Peyer's patch (tissue), 4 donors: ENCODE measurements at places on chromosomes 6 and 20. TPM values are rescaled to one million over a fixed set of nuclear protein-coding genes. Genes with fewer than 3 reads are reported as not detected.

OR2H2 gene
- total RNA-seq, result not detected

GRCh38 chr6:89559487-89559886 is 79.1 kb downstream of the LYRM2 start:
- no peaks in the 10 kb centered on the region for H3K27me3 ChIP-seq
- no peak overlapping the region for H3K27ac ChIP-seq
- no peaks in the 10 kb centered on the region for H3K36me3 ChIP-seq
- no peak for DNase-seq
- H3K4me3 ChIP-seq, result no peak overlapping the region

GRCh38 chr20:16362642-16363041 is 210.6 kb downstream of the KIF16B start:
- no peaks in the 10 kb centered on the region for H3K4me1 ChIP-seq
- H3K27me3 ChIP-seq, result no peaks in the 10 kb centered on the region
- H3K4me3 ChIP-seq, result no peak overlapping the region
- H3K36me3 ChIP-seq, result no peaks in the 10 kb centered on the region

- H3K27me3 ChIP-seq, result no peaks in the 10 kb centered on the region
- peak overlapping the region; percentile 55 for H3K27ac ChIP-seq
- H3K4me1 ChIP-seq, result no peaks in the 10 kb centered on the region
- no peak overlapping the region for H3K4me3 ChIP-seq
Observed at GRCh38 chr6:147154454-147154853, 49.8 kb upstream of the STXBP5 start.

DNA sequence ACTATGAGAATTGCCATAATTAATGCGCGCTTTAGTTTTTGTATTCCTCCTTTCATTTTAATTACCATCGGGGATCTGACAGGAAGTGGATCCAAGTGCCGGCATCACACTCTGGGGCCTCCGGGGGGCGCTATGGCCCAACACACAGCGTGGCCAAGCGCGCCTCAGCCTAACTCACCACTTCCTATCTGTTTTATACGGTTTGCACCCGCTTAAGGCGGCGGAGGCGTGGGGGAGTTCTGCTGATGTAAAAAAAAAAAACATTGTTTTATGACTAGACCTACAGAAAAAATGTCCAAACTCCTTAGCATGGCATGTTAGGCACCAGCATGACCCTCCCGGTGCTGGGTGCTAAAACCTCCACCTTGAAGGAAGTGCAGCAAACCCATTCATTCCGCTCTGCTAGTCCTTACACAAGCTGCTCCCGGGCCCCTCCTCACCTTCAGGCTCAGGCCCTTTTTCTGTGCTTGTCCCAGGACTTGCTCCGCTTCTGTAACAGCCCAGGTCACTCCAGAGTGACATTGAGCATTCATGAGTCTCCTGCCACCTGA is 4.5 kb upstream of the EBF4 start:
- H3K27ac ChIP-seq, result no peak overlapping the region
- no peaks in the 10 kb centered on the region for H3K27me3 ChIP-seq

DNA sequence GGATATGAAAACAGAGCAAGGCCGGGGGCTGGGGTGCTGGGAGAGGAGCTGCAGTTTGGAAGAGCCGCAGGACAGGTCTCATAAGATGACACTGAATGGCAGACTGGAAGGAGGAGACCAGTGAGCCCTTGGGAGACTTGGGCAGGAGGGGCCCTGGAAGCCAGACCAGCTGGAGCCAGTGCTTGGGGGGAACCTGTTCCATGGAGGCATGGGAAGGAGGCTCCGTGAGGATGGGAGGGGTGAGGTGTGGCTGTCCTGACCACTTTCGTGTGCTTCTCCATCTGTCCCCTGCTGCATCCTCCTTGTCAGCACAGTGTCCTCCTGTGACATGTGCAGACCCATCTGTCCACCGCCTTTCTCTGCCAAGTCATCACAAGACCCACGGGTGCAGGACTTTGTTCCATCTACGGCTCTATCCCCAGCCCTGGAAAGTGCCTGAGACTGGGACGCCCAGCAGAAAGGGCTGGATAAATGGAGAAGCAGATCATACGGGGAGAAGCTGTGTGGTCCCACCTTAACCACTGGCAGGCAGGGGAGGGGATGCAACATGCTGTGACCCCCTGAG is 84.8 kb upstream of the MPC1 start:
- H3K36me3 ChIP-seq, result no peaks in the 10 kb centered on the region
- H3K4me3 ChIP-seq, result no peak overlapping the region
- no peak for DNase-seq
- no peaks in the 10 kb centered on the region for H3K27me3 ChIP-seq
- no peak overlapping the region for H3K27ac ChIP-seq
- H3K4me1 ChIP-seq, result no peaks in the 10 kb centered on the region

GRCh38 chr20:41657655-41658054 is 39.5 kb upstream of the CHD6 start:
- no peaks in the 10 kb centered on the region for H3K27me3 ChIP-seq

GRCh38 chr6:100001915-100002388 is 7.9 kb upstream of the MCHR2 start:
- no peaks in the 10 kb centered on the region for H3K27me3 ChIP-seq

DNA sequence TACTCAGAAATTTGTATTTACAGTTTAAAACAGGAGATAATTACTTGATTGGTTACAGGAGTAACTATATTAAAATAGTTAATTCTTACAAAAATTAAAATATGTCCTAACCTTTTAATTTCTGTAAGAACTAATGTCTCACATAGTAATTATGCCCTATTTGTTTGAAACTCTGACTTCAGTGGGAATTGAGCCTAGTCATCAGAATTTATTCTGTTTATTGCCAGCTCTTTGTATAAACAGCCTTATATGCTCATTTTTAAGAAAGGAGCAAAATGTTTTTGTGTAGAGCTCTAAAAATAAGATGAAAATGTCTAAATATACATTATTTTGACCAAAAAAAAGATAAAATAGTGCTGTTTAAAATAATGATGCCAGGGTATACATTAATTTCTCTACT is 21.5 kb downstream of the TRMT11 start:
- DNase-seq, result no peak
- no peak overlapping the region for H3K4me3 ChIP-seq
- peaks cover 40% of the 10 kb centered on the region for H3K36me3 ChIP-seq
- H3K27me3 ChIP-seq, result no peaks in the 10 kb centered on the region
- H3K27ac ChIP-seq, result no peak overlapping the region
- no peaks in the 10 kb centered on the region for H3K4me1 ChIP-seq

- DNase-seq, result peak; percentile 100
- H3K4me3 ChIP-seq, result peak within 1 kb of the TSS; percentile 99
- peak within 1 kb of the TSS; percentile 100 for H3K27ac ChIP-seq
- H3K36me3 ChIP-seq, result no peaks in the 10 kb centered on the region
Observed at GRCh38 chr6:136289579-136290409, at the start of gene BCLAF1. TSS of gene BCLAF1 (minus strand) at chr6:136289846. CDS start at chr6:136279866, 9,980 bp downstream.
